Fibroblast of lung (primary cell): ENCODE measurements at places on chromosomes 2 and 18. TPM values are rescaled to one million over a fixed set of nuclear protein-coding genes. Genes with fewer than 3 reads are reported as not detected.

Gene EHD3
- 12.3 and 30.6 TPM in 2 replicates for total RNA-seq

Gene CNDP1
- total RNA-seq: not detected in 2 replicates

Gene TUBA4B
- total RNA-seq: not detected in 2 replicates

Gene C2orf76
- total RNA-seq: 8.5 and 17.8 TPM in 2 replicates
